ENCODE measurements at places on chromosomes 5 and 9.

DNA sequence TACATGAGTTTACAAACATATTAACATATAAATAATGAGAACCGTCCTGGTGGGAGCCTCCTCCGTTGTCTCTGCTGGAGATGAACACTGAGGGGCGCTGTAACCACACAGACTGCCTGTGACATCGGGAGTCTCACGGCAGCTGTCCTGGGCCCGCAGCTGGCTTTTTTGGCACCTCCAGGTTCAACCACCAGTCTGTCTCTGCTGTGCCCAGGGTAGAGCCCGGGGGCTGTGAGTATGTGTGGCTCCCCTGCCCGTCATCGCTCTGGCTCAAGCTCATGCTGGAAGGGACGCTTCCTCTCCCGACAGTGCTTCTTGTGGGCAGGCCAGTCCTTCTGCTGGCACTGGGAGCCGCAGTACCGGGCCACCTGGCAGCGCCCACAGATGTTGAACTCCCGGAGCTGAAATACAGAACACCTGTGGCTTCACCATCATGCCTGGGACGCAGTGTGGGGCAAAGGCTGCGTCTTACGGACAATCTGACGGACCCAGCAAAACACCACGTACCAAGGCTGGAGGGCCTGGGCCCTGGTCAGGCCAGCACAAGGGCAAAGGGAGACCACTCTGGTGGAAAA lies 3.6 kb upstream of the DPH7 start:
- DNase-seq, result no peak

GRCh38 chr9:134251296-134252069 lies 74.8 kb upstream of the RXRA start:
- no peak for DNase-seq

DNA sequence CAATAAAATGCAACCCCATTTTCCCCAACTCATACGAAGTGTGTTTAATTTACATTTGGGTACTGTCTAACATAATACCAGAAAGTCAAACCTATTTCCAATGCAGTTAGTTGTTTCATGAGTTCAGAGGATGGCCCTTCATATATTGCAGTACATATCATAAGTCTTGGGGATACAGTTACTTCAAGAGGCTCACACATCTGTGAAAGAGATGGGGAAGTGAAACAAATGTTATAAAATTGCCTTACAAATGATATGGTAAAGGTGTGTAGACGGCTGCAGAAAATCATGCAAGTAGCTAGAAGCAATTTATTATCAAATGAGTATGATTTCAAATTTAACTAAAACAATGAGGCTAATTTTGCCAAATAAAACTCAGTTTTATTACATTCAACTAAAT lies 219.0 kb upstream of the CDH12 start:
- DNase-seq, result no peak

GRCh38 chr5:107157809-107158208 lies 512.9 kb downstream of the EFNA5 start:
- DNase-seq, result no peak

DNA sequence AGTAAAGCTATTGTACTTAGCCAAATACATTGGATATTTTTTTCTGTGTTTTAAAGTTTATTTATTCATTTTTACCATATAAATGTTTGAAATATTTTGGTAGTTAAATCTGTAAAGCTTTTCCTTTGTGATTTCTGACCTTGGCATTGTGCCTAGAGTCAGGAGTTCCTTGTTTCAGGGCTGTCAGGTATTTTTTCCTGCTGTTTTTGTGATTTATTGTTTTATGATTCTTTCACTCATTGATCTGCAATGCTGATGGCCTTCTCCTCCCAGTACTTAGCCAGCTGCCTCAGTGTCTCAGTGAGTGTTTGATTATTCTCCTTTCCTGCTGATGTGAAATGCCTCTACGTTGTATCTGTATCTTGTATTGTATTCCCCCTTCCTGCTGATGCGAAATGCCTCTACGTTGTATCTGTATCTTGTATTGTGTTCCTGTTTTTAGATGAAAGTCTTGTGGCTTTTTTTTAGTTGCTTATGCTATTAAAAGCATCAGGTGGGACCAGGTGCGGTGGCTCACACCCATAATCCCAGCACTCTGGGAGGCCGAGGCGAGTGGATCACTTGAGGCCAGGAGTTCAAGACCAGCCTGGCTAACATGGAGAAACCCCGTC lies 61.0 kb downstream of the EHMT1 start:
- no peak for DNase-seq

GRCh38 chr5:103942587-103943186 lies 380.1 kb upstream of the NUDT12 start:
- no peak for DNase-seq

- DNase-seq, result no peak
These were observed 140.4 kb upstream of the SPDL1 start for GRCh38 chr5:169442913-169443784.

GRCh38 chr5:160198841-160199409 lies 30.4 kb upstream of the FABP6 start:
- no peak for DNase-seq

- DNase-seq, result no peak
These were observed 27.1 kb upstream of the ACTBL2 start for GRCh38 chr5:57509501-57510260.

DNA sequence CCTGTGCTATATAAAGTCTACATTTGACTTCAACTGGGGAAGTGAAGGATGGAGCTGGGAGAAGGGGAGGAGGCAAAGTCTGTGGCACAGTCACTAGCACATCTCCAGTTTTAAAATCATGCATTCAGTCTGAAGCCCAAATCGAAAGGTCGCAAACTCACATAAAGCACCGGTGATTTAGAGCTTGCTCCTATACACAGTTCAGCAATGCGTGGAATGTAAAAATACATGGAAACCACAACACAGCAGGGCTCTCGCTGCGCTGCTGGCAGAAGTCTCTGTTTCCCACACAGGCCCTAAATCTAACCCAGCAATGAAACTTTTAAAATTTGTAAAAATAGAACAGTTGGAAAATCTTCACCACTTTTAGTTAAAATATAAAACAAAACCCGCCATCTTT lies 68.2 kb downstream of the EBF1 start:
- DNase-seq, result no peak

GRCh38 chr9:92257327-92257726 lies 36.2 kb downstream of the IARS1 start:
- DNase-seq, result no peak

DNA sequence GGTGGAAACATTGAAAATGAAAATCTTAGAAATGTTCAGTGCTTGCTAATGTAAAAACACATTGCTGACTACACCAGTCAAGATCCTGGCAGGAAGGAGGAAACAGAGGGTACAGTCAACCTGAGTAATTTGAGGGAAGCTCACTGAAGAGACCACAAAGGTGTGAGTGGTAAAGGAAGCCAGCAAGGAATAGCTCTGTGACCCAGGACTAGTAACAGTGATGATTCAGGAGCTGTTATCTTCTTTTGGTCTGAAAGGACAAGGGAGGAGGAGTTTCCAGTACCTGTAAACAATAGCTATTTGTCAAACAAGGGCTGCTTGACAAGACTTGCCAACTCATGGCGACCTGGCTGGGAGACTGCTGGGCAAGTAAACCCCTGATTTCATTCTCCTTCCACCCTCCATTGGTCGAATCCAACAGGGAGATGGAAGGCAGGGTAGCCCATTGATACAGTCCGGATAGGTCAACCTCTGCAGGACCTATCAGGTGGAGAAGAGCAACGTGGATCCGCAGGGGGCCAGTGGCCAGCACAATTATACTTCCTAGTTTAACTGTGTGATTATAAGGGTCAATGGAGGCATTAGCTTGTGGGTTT lies 68.1 kb downstream of the MAMDC2 start:
- DNase-seq, result no peak

- peak; percentile 60 for DNase-seq
These were observed 32.1 kb downstream of the NAIF1 start for GRCh38 chr9:128034821-128035652.

All from GM12878 (cell line).